ENCODE measurements at places on chromosomes 1 and 21. TPM values are rescaled to one million over a fixed set of nuclear protein-coding genes. Genes with fewer than 3 reads are reported as not detected.
A peak's percentile ranks its signal among the peaks of the same experiment; 100 is the strongest.

Gene AQP10
- not detected for total RNA-seq

Gene SERPINC1
- 0.26 TPM for total RNA-seq

Gene NEXN
- total RNA-seq, result not detected

Gene INSRR
- total RNA-seq, result not detected

Gene LY9
- total RNA-seq, result 1.6 TPM

- no peaks in the 10 kb centered on the region for H3K27me3 ChIP-seq
- no peaks in the 10 kb centered on the region for H3K36me3 ChIP-seq
- no peak overlapping the region for H3K4me3 ChIP-seq
- no peak for DNase-seq
Observed at GRCh38 chr1:235009561-235010306, 118.9 kb downstream of the TOMM20 start.

DNA sequence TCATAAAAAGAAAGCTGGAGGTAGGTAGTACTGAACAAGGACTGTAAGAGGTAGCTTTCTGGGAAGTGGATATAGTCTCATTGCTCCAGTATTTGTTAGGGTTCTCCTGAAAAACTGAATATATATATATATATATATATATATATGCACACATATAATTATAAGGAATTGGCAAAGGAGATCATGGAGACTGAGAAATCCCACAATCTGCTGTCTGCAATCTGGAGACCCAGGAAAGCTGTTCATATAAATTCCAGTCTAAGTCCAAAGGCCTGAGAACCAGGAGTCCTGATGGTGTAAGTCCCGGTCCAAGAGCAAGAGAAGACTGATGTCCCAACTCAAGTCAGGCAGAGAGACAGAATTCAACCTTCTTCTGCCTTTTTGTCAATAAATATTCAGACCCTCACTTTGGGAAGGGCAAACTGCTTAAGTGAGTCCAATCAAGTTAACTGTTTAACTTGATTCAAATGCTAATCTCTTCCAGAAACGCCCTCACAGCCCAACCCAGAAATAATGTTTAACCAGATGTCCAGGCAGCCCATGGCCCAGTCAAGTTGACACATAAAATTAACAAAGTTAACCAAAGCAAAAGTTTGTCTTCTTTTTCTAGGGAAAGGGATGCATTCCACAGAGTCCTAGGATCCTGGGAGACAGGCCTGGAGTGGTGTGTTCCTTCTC, 225.3 kb upstream of the KAZN start:
- no peak for DNase-seq
- no peaks in the 10 kb centered on the region for H3K4me1 ChIP-seq

- no peak within 1 kb of the TSS for H3K27ac ChIP-seq
- H3K36me3 ChIP-seq, result no peaks in the 10 kb centered on the region
- H3K4me3 ChIP-seq, result no peak within 1 kb of the TSS
- H3K27me3 ChIP-seq, result no peaks in the 10 kb centered on the region
Observed at GRCh38 chr1:109910123-109910962, at the start of gene CSF1. CSF1 (plus strand) TSS chr1:109910849; CDS start chr1:109911024, 175 bp downstream.

GRCh38 chr21:44931501-44932407, 8.1 kb upstream of the SLX9 start:
- H3K27me3 ChIP-seq, result no peaks in the 10 kb centered on the region
- no peaks in the 10 kb centered on the region for H3K36me3 ChIP-seq
- peak overlapping the region; percentile 100 for H3K27ac ChIP-seq
- H3K4me1 ChIP-seq, result peaks cover 83% of the 10 kb centered on the region

Gene OR6K3
- total RNA-seq, result not detected

Gene EEIG2
- total RNA-seq, result 3.4 TPM

Gene HUNK
- not detected for total RNA-seq

DNA sequence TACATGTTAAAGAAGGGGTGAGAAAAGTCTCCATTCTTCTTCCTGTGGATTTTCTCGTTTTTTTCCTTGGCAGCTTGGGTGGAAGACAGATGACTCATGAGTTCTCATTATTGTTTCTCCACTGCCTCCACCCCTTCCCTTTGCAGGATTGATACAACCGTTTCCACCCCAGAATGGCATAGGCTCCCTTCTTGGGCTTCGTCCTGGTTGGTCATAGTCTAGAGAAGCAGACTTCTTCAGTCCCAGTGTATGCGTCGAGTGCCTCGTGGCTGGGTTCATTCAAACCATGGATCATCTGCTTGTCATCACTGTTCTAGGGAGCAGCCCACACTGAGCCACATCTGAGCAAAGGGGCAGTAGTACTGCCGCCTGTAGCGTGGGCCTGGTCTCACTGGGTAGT, 13.7 kb downstream of the PTGFRN start:
- H3K27me3 ChIP-seq, result no peaks in the 10 kb centered on the region
- H3K36me3 ChIP-seq, result no peaks in the 10 kb centered on the region
- no peaks in the 10 kb centered on the region for H3K4me1 ChIP-seq
- no peak for DNase-seq
- no peak overlapping the region for H3K4me3 ChIP-seq
- H3K27ac ChIP-seq, result no peak overlapping the region

DNA sequence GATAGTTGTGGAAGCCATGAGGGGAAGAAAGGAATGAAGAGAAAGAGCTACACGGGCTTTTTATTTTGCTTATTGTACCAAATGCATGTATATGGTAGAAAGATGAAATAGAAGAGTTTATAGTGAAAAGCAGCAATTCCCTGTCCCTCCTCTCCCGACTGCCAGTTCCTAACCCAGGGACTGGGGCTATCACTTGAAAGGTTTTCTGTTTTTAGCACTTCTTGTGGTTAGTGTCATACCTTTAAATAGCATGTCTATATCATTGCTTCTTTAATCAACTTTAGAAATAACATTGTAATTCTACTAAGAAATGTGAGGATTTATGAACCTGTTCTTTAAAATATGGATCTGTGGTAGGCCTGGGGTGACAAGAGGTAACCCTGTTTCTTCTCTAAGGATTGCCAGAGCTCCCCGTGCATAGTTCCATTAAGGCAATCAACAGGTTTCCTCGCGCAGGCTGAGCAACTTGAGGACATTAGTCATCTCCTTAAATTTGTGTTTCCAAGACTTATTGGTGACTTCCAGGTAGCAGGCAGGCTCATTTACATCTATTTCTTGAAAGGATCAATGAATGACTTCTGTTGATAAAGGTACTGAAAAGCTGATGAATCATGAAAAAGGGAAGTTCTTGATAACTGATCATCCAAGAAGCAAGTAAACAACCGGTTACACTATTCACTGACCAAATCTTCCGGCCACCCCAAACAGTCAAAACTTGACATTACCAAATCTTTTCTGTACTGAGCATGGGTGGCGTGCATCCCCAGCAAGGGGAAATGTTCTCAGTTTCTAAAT, 37.8 kb upstream of the S1PR1 start:
- no peaks in the 10 kb centered on the region for H3K27me3 ChIP-seq
- no peak overlapping the region for H3K27ac ChIP-seq
- DNase-seq, result no peak
- no peaks in the 10 kb centered on the region for H3K4me1 ChIP-seq
- H3K4me3 ChIP-seq, result no peak overlapping the region

- H3K4me3 ChIP-seq, result no peak overlapping the region
- H3K4me1 ChIP-seq, result no peaks in the 10 kb centered on the region
- H3K27ac ChIP-seq, result no peak overlapping the region
- no peaks in the 10 kb centered on the region for H3K36me3 ChIP-seq
- H3K27me3 ChIP-seq, result no peaks in the 10 kb centered on the region
Observed at GRCh38 chr1:91912266-91912665, 26.3 kb upstream of the TGFBR3 start.

- no peaks in the 10 kb centered on the region for H3K4me1 ChIP-seq
- no peak overlapping the region for H3K27ac ChIP-seq
- no peaks in the 10 kb centered on the region for H3K36me3 ChIP-seq
Observed at GRCh38 chr1:22221233-22221780, 78.4 kb upstream of the WNT4 start.

DNA sequence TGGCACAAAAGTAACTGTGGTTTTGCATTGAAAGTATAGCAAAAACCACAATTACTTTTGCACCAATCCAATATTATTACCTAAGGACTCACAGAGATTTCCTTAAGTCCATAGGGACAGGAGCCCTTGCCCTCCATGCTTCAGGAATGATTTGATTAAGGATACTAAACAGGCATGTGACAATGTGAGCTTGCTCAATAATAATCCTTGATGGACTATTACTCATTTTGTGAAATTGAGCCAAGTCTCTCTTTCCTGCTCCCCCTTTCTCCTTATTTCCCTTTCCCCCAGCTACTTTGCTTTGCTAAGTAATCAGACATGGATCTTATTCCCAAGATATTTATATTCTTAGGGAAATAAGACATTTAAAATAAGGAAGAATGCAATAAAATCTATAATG, 21.6 kb upstream of the RGL1 start:
- no peaks in the 10 kb centered on the region for H3K4me1 ChIP-seq
- no peaks in the 10 kb centered on the region for H3K36me3 ChIP-seq
- no peaks in the 10 kb centered on the region for H3K27me3 ChIP-seq
- no peak overlapping the region for H3K27ac ChIP-seq
- DNase-seq, result no peak

Gene ANKRD34A
- total RNA-seq, result 21.5 TPM

GRCh38 chr1:2985067-2985561, 36.2 kb upstream of the ACTRT2 start:
- no peaks in the 10 kb centered on the region for H3K27me3 ChIP-seq
- no peaks in the 10 kb centered on the region for H3K36me3 ChIP-seq
- H3K4me3 ChIP-seq, result no peak overlapping the region
- H3K27ac ChIP-seq, result no peak overlapping the region

GRCh38 chr1:183370399-183371058, 47.7 kb downstream of the NMNAT2 start:
- H3K4me3 ChIP-seq, result no peak overlapping the region
- H3K27ac ChIP-seq, result no peak overlapping the region
- no peak for DNase-seq
- no peaks in the 10 kb centered on the region for H3K4me1 ChIP-seq
- H3K27me3 ChIP-seq, result no peaks in the 10 kb centered on the region
- H3K36me3 ChIP-seq, result no peaks in the 10 kb centered on the region

DNA sequence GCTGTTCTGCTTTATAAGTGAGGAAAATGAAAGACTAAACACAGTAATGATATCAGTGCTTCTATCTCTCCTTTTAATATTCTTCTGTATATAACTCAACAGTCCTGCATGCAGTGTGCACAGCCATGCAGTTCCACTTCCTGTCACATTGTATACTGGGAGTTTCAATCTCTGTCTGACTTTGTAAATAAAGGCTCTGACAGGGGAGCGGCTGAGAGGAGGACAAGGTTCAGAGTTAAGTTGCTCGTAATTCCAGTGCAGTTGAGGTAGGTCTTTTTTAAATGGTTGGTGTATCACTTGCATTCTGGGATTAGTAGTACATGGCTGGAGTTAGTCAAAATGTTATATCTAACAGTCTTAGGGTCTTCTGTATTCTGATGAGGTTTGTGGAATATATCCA, 264.5 kb downstream of the OLFM3 start:
- no peaks in the 10 kb centered on the region for H3K4me1 ChIP-seq
- H3K36me3 ChIP-seq, result no peaks in the 10 kb centered on the region
- no peaks in the 10 kb centered on the region for H3K27me3 ChIP-seq
- H3K27ac ChIP-seq, result no peak overlapping the region
- no peak overlapping the region for H3K4me3 ChIP-seq

GRCh38 chr1:183806675-183807074, 1.8 kb downstream of the RGL1 start:
- H3K27me3 ChIP-seq, result no peaks in the 10 kb centered on the region
- H3K27ac ChIP-seq, result no peak overlapping the region
- H3K4me1 ChIP-seq, result no peaks in the 10 kb centered on the region
- no peaks in the 10 kb centered on the region for H3K36me3 ChIP-seq

DNA sequence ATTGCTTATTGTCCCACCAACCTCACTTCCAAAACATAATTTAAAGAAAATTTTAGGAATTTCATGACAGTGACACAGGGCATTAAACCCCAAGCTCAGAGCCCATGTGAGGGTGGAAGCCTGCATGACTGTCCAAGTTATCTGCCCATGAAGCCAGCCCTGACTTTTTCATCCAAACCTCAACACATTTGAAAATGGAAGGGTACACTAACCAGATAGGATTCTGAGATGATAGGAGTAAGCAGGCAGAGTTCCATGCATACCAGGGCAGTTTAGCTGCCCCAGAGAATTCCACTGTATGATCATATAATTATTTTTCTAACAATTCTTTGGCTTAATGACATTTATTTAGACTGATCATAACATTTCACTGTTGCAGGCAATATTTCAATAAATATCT, 986.0 kb downstream of the TTLL7 start:
- no peak for DNase-seq
- no peak overlapping the region for H3K27ac ChIP-seq
- no peaks in the 10 kb centered on the region for H3K4me1 ChIP-seq
- no peaks in the 10 kb centered on the region for H3K27me3 ChIP-seq
- H3K36me3 ChIP-seq, result no peaks in the 10 kb centered on the region

Gene KLF17
- not detected for total RNA-seq

GRCh38 chr1:117894078-117894477, 35.3 kb downstream of the GDAP2 start:
- no peak overlapping the region for H3K4me3 ChIP-seq
- no peak for DNase-seq
- no peak overlapping the region for H3K27ac ChIP-seq
- peaks cover 5% of the 10 kb centered on the region for H3K36me3 ChIP-seq
- H3K4me1 ChIP-seq, result peaks cover 2% of the 10 kb centered on the region

Gene PHF13
- total RNA-seq, result 5.7 TPM

GRCh38 chr1:67171574-67171955, 5.3 kb downstream of the IL23R start:
- H3K4me3 ChIP-seq, result no peak overlapping the region
- no peak for DNase-seq
- no peaks in the 10 kb centered on the region for H3K4me1 ChIP-seq
- H3K27me3 ChIP-seq, result no peaks in the 10 kb centered on the region

Data from Karpas-422 (cell line).